ENCODE measurements at places on chromosomes 7 and 10.

GRCh38 chr7:98266840-98267239 lies 14.6 kb upstream of the BRI3 start:
- no peak for DNase-seq

GRCh38 chr7:2785071-2785500 lies 59.0 kb downstream of the GNA12 start:
- DNase-seq, result no peak

- no peak for DNase-seq
These were observed 91.1 kb downstream of the CH25H start for GRCh38 chr10:89115876-89116627.

GRCh38 chr10:26446258-26446657 lies 8.1 kb downstream of the APBB1IP start:
- DNase-seq, result no peak

DNA sequence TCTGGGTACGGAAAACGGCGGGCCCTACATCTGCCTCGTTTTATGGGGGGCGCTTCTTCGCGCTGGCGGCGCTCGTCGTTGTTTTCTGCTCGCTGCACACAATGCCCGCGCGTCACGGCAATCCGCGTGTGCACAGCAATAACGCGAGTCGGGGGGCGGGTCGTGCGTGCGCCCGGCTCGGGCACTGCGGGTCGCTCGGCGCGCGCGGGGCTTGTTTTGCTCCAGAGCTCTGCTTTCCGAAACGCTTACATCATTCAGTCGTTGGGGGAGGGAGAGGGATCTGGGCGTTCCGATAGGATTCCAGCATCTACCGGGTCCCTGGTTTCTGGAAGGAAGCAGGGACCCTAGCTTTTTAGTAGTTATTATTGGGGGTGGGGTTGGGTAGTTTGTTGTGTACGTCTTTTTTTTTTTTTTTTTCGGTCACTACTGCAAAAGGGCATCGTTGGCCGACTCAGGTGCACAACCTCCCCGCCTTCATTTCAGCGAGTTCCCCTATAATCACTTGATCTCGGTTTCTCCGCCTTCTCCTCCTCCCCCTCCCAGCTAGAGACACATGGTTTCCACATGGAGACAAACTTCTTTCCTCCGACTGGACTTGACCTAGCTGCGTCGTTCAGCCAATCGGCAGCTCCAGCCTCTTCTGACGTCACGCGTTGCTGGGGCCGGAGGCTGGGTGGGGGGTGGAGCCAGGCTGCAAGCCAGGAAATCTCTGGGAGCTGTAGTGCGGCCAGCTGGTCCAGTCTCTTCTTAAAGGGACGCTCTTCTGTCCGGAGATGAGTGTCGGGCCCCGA lies 3.5 kb downstream of the MXI1 start:
- peak; percentile 79 for DNase-seq

DNA sequence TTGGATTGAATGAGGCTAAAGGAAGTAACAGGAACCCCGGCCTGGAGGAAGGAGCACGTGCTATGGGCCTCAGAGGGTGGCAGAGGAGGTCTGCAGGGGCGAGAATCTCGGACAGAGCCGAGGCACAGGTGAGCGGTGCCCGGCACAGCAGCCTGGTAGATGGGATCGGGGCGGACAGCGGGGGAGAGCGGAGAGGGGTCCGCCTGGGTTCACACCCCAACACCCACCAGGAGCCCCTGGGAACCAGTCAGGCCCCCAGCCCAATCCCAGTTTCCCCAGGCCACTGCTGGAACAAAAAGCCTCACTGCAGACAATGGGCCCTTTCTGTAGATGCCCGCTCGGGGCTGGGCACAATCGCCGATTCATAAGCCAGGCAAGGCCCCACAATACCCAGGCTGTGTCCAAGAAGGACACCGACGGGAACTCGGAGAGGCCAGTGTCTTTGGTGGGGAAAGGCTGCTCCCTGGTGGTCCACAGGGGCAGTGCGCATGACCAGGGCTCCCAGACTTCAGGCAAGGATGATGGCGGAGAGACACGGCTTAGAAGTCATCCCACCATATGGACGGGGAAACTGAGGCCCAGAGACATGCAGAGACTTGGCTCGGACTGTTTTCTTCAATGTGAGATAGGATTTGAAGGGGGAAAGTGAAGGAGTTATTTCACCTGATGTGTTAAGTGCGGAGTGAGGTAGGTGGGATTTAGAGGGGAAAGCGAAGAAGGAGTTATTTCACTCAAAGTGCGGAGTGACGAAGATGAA lies 106.9 kb upstream of the GPR26 start:
- peak; percentile 38 for DNase-seq

- no peak for DNase-seq
These were observed 29.0 kb upstream of the WDFY4 start for GRCh38 chr10:48655411-48656240.

DNA sequence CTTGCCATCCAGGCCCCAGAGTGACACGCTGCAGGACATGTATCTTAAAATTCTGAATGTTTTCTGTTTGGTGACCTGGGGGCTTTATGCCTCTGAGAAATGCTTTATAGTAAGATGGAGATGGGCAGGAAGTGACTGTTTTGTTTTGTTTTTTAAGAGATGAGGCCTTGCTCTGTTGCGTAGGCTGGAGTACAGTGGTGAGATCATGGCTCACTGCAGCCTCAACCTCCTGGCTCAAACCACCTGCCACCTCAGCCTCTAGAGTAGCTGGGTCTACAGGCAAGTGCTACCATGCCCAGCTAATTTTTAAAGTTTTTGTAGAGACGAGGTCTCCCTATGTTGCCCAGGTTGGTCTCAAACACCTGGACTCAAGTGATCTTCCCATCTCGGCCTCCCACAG lies 20.6 kb downstream of the ZNF777 start:
- no peak for DNase-seq

DNA sequence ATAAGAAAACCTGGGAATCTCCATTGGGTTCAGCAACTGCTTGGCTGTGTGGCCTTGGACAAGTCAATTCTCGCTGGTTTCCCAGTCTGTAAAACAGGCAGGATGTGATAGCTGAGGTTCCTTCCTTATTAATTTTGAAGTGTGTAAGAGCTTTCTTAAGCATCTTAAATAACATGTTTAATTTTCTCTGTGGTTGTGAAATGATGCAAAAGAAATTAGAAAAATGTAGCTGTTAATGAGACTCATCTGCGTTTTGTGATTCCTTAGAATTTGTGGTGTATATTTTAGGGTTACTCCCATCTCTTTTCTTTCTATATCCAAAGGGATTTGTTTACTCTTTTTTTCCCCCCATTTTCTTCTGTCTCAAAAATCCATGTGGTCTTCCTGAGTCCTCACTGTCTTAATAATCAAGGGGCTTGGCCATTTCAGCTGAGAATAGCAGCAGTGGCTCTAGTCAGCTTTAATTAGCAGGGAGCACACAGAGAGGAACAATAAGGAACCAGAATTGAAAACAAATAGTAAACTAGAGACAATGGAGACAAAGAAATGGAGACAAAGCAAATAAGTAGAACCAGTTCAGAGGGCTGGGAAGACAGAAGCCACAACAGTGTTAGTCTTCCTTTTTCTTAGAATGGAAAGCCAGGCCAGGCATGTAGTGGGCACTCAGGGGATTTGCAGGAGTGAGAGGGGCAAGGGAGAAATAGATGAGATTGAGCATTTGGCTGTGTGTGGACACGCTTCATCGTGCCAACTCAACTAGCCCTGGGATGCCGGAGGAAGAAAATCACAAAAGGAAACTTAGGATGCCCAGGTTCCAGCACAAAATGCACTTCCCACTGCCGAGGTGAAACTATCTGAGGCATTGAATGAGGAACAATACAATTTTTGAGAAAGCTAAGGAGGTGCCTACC lies 93.9 kb downstream of the CHN2 start:
- no peak for DNase-seq

- DNase-seq, result no peak
These were observed 226.6 kb downstream of the ARHGAP12 start for GRCh38 chr10:31702005-31702404.

GRCh38 chr10:126380352-126381076 lies 7.8 kb downstream of the ADAM12 start:
- DNase-seq, result no peak

GRCh38 chr10:100229819-100230422 lies 525 bp upstream of the CHUK start:
- no peak for DNase-seq

DNA sequence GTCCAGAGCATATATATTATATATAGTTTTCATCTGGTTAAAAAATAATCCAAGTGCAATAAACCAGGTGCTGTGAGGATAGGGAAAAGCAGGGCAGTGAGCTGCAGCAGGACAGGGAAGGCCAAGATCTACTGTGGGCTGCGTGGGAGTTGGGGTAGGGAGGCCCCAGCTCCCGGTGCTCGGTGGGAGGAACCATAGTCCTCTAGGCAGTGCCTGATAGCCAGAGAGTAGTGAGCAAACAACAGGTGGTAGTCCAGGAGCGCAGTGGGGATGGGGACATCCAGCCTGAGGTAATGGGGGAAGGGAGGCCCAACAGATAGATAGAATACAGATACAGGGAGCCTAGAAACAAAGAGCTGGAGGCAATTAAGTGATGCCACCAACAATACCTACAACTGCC lies 4.1 kb upstream of the BMPR1A start:
- DNase-seq, result no peak

- no peak for DNase-seq
These were observed 56.0 kb upstream of the MACROH2A2 start for GRCh38 chr10:69996611-69997010.

DNA sequence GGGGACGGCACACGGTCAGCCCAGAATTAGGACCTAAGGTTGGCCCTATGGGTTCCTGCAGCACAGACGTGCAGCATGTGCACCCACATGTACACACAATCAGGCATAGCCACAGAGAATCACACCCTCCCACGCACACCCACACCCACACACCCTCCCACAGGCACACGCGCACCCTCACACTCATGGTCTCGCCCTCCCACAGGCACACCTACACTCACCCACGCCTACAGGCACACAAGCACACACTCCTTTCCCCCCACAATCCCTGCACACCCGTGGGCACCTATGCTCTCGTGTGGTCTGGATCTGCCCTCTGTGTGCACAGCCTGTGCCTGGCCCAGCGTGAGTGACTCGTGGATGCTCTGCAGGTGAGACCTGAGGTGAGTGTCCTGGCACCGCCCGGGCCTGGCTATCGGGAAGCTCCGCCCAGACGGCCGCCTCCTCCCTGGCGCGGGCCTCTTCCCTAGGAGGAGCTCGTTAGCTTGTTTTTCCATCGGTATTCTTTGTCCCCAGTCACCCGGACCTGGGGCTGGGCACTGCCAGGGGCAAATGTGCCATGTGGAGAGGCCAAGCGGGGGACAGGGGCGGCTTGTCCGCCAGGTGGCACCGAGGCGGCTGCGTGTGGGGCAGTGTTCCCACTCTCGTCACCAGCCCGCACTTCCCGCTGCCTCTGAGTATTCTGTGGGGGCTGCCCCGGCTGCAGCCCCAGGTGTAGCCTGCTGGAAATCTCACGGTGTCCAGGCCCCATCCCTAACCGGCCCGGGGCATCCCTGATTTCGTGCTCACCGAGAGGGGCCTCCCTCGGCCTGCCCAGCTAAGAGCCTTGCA lies 110.2 kb upstream of the FAM20C start:
- DNase-seq, result no peak

DNA sequence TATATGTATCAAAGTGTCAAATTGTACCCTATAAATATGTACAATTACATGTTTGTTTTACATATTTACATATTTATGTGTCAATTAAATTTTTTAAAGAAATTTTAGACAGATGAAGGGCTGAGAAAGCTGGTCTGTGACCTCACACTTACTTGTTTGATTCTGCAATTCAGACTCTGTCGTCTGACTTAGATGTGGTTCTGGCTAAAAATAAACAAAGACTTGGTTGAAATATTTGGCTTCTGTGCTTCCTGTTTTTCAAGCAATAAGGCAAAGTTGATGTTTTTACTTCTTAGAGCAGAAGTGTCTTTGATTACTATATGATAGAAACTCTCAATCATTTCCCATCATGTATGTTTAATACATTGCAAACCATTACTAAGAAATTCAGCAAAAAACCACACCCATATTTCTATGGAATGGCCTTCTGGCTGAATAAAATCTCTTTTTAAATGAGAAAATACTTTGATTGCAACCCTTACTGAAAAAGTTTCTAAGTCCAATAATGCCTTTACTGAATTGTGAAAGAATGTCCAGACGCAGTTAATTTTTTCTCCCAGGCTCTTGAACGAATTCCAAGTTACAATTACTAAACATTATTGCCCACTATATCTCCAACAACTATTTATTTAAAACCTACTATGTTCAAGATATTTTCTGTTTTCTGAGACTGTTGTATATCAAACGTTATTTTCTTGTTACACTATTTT lies 59.5 kb upstream of the PRKG1 start:
- no peak for DNase-seq

DNA sequence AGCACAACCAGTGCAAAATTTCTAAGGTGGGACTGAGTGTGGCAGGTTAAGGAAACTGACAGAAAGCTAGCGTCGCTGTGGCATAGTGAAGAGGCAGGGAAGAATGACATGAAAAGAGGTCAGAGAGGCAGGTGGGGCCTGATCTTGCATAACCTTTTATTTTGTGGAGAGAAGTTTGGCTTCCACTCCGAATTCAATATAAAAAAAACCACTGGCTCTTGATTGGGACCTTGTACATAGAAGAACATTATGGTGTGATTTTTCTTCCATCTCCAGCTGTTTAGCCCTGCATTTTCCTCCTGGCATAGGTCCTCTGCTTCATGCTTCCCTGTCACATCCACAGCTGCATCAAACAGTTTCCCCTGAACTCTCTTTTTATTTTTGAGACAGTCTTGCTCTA lies 170.5 kb upstream of the MEOX2 start:
- no peak for DNase-seq

GRCh38 chr10:113732160-113732881 lies 19.2 kb upstream of the PLEKHS1 start:
- no peak for DNase-seq

- no peak for DNase-seq
These were observed 232.7 kb upstream of the TAC1 start for GRCh38 chr7:97499204-97499603.

GRCh38 chr10:117552156-117552631 lies 9.6 kb downstream of the EMX2 start:
- no peak for DNase-seq

- DNase-seq, result no peak
These were observed at the start of gene MYOF for GRCh38 chr10:93482145-93482834. MYOF (minus strand) TSS chr10:93482334; CDS start chr10:93482194, 140 bp downstream.

- no peak for DNase-seq
These were observed 74.2 kb upstream of the ZPBP start for GRCh38 chr7:50166997-50167965.

DNA sequence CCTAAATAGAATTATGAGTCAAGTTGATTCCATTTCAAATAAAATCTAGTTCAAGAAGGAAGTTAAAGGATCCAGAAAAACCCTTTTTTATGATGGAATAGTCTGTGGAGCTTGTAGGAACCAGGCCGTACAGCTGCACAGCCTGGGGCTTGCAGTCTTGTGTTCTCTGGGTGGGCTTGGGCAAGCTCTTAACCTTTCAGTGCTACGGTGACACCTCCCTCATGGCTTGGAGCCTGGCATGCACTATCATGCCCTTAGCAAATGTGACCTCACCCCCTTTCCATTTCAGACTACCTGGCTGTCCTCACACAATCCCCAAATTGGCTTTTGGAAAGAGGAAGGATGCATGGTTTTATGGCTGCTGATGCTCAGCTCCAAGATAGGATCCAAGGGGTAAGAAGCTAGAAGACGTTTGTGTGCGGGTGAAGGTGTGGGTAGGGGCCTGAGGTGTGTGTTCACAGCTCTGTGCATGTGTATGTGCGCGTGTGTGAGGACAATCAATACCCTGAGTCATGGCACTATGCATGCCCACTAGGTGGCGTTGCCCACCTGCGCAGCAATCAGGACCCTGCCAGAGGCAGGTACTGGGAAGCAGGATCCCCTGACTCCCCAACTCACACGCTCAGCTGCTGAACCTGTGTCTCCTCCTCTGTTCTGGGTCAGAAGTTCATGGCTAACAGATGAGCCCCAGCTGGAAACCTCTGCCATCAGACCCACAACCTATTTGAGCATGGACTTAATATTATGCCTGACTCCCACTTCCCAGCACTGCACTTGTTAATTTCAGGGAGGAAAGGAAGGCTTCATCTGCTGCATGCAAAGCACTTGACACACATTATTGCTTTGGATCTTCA lies 113.4 kb downstream of the PTPN20 start:
- DNase-seq, result peak; percentile 45

All from stimulated activated CD8-positive, alpha-beta memory T cell treated with anti-CD3 and anti-CD28 coated beads, Interleukin-15, amount 100 ng/mL, for 1 hour (primary cell).